ENCODE measurements at places on chromosomes 7 and 10.

DNA sequence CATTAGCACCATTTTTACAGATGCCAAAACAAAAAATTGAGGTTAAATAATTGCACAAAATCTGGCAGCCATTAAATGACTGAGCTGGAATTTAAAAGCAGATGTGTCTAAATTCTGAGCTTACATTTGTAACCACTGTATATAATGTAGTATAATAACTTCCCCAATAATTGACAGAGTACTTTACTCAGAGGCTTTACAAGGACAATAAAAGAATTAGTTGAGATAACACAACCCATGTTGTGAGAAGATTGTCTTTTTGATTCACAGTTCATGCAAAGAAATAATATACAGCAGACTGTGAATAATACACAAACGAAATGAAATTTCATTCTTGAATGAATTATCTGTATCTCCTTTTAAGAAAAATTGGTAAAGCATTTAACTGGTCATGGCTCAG, 417.1 kb downstream of the AUTS2 start:
- no peak for DNase-seq

DNA sequence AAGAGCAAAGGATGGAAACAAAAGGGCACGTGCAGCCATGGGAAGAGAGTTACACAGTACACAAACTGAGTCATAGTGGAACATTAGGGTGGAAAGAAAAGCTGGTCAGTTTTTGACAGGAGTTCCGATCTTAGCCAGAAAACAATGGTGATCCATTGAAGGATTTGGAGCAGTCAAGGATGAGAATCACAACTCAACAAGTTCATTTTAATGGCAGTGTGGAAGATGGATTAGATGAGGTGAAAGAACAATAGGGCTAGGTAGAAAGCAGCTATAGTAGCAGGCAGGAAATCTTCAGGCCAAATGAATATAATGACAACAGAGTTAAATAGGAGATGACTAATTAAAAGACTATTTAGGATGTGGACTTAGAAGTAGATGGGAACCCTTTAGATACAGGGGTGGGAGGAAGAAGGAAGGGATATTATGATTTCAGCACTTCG, 136.3 kb downstream of the DOCK4 start:
- DNase-seq, result no peak

DNA sequence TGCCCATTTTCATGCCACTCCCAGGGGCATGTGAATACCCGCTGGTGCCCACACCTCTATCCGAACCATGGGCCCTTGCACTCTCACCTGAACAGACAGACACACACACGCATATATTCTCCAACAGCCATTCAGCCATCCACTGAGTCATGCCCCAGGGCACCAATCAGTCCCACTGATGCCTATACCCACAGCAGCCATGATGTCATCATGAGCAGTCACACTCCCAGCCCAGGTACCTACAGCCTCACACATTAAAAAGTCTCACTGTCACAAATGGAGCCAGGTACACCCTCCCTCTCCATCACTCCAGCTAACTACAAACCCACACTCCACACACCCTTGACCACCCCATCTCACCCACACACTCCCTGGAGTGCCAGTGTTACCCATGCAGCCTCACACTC, 12.2 kb downstream of the VSIR start:
- DNase-seq, result no peak

- no peak for DNase-seq
Observed at GRCh38 chr7:4712281-4713182, 30.4 kb downstream of the FOXK1 start.

- no peak for DNase-seq
Observed at GRCh38 chr7:90903841-90904240, 307.7 kb downstream of the CDK14 start.

DNA sequence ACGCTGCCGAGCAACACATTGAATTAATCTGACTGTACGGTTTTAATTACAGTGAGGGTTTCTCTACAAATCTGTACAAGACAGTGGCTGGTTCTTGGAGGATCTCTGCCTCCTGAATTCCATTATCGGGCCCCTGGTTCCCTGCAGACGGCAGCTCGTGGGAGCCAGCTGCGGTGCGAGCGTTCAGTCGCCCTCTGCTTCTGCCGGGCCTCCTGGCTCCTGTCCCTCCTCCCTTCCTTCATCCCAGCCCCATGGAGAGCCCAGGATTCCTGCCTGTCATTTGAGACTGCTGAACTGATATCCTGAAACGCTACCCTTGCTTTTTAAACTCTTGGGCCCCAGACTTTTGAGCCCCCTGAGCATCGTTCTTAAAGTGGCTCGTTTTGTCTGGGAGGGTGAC, 6.6 kb upstream of the DLX6 start:
- DNase-seq, result no peak

GRCh38 chr10:132761395-132762060, 24.4 kb downstream of the NKX6-2 start:
- no peak for DNase-seq

DNA sequence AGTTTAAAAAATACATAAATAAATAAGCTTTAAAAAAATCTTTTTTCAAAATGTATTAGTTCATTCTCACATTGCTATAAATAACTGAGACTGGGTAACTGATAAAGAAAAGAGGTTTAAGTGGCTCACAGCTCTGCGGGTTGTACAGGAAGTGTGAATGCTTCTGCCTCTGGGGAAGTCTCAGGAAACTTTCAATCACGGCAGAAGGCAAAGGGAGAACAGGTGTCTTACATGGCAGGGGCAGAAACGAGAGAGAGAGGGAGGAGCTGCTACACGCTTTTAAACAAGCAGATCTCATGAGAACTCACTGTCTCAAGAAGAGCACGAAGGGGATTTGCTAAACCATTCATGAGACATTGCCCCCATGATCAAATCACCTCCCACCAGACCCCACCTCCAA, 114.6 kb downstream of the DNAJC1 start:
- no peak for DNase-seq

- DNase-seq, result peak; percentile 23
Observed at GRCh38 chr10:129971381-129972144, 7.5 kb upstream of the EBF3 start.

DNA sequence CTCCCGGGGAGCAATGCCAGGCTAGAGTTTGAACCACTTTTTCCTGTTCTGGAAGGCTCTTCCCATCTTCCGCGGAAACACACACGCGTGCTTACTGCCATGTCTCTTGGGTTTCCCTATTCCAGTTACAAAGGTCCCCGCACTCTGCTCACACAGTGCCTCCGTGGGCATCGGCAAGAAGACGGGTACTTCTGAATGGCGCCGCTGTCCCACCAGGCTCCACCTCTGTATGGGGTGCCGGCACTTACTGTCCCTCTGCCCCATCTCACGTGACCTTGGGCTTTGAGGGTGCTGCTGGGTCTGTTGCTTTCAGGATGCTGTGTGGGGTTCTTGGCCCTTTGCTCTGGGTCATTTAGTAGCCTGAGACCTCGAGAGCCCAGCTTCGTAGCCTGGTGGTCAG, 170.7 kb upstream of the SH2B2 start:
- DNase-seq, result no peak

DNA sequence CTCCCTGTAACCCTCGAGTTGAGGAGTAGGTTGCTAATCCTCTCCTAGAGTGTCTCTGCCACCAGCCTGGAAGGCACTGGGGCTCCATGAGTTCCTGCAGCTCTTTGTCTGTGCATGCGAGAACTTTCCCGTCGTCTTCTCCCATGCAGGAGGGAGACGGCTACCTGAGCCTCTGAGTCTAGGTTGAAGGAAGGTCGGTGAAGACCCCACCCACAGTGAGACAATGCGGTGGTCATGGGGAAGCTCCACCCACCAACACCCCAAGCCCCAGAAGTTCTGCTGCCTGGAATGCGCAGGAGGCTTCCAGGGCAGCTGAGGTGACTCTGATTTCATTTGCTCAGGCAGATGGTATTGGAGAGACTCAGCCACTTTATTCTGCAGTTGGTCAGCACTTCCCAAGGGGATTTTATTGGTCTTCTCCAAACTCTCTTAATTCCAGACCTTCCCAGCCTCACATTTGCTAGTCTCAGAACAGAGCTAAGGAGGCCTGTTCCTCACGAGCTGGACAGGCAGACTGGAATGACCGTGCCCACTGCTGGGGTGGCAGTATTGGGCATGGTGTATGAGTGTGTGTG, 36.5 kb downstream of the PTPRE start:
- DNase-seq, result no peak

DNA sequence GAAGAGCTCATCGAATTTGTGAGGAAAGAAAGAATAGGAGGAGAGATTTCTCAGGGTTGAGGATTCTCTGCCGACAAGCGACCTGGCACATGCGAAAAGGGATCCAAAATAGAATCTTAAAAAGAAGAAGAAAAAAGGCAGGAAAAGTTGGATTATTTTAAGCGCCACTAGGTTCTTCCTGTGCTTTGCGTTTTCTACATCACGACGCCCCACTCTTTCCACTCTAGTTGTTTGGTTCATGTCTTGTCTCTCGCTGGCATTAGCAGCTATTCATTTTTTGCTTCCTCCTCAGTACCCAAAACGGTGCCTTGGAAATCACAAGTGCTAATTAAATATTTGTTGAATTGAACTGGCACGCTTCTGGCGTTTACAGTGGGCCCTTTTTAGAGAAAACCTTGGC, 674 bp upstream of the FRA10AC1 start:
- DNase-seq, result no peak

DNA sequence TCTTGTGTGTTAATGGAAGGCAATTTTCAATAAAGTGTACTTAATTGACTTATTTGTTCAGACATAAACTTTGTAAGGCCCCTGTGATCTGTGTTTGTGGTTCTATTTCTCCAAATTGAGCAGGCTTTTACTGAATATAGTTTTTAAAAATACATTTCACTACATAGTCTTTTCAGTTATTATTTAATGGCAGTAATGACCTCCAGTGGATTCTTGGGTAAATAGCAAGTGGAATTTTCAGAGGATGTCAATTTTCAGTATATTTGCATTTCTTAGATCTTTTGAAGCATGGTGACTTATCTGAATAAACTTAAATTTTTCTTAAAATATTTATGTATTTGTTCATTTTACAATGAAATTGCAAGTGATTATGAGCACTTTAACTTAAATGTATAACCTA, 203.1 kb upstream of the PCLO start:
- DNase-seq, result peak; percentile 49

- no peak for DNase-seq
Observed at GRCh38 chr7:1596181-1597043, 26.6 kb upstream of the PSMG3 start.

GRCh38 chr7:26550492-26550891, 258.8 kb downstream of the SNX10 start:
- DNase-seq, result no peak

DNA sequence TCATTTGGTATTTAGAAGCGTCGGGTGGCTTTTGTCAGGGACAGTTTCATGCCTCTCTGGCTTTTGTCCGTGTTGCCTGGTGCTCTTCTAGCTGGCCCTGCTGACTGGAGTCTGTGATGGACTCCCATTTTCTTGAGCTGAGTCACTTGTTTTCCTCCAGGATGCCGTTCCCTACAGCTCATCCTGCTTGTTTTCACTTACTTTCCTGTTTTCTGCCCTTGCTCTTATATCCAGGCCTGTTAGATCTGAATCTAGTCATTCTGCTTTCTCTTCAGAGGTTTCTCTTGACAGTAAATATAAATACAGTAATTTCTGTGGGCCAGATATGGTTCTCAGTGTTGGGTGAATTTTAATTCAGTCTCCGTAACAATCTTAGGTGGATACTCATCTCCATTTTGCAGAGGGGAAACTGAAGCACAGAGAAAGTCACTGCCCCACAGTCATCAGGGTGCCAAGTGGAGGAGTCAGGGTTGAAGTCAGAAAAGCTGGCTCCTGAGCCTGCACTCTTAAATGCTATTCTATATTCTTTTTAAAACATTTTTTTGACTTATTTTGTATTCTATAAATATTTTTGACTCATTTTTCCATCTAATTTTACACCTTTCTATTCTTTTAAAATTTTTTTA, 85.4 kb downstream of the CCNY start:
- DNase-seq, result no peak

DNA sequence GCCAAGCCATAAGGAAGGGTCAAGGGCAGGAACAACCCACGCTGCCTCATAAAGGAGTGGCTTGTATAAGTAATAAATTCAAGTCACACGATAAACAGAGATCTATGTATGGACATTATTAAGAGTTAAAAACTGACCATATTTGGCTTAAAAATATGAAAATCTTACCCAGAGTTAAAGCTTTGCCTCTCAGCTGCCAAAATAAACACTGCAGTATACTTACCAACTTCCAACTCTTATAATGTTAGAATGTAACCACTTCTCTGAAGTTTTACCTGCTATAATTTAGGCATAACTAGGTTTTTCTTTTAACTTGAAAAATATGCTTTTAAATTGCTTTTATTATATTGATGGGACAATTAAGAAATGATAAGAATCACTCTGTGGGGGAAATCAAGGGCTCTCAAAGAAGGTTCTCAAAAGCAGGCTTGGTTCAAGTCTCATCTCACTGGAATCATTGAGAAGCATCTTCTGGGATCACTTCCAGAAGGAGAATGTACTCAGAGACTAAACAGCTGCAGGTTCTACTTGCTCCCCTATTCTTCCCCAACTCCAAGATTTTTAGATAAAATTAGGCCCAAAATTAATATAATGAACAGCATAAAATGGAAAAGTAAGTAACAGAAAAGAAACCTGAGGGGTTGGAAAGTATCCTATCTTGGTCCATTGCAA, 16.1 kb upstream of the CAV2 start:
- no peak for DNase-seq

DNA sequence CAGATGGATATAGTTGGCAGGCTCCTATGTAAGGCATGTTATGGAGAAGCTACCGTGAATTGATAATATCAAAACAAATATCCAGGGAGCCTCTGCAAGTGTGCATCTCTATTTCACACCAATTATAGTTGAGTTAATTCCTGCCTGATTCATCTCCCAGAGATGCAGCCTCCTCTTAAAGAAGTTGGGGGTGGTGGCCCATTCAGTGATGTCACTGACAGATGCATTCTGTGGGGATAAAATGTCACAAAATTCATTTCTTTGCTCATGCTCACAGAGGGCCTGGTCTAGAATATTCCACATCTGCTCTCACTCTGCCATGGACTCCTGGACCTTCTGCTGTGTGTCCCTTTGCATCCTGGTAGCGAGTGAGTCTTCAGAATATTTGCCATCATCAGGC, 189.1 kb upstream of the PRSS1 start:
- no peak for DNase-seq

- DNase-seq, result no peak
Observed at GRCh38 chr10:12194752-12195271, 879 bp downstream of the NUDT5 start.

GRCh38 chr10:101123815-101124617, 7.1 kb upstream of the TLX1 start:
- DNase-seq, result no peak

DNA sequence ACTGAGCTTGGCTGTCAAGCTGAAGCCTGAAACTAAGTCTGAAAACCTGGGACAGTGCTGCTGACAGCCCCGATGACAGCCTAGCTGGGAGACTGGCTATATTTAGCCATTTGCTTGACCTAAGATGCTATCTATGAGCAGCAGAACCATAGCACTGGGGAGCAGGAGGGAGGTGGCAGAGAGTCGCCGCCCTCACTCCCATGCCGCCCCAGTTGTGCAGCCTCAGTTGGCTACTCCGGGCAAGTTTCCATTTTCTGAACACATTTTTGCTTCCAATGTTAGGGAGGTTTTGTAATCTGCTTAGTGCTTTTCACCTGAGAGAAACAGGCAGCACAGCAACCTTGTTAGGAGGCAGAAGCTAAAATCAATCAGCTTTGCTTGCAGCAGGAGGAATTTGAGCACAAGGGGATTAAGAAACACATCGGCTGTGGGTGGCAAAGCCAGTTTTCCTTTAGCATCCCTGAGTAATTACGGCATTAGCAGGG, 20.4 kb upstream of the C10orf71 start:
- no peak for DNase-seq

Data from NCI-H1694 treated with DMSO at 0.1 percent for 48 hours (cell line).